Stimulated activated CD4-positive, alpha-beta T cell treated with anti-CD3 and anti-CD28 coated beads, Interleukin-15, amount 100 ng/mL, for 1 hour (primary cell): ENCODE measurements at places on chromosomes 4 and X.

- no peak for DNase-seq
Measured at GRCh38 chr4:95571577-95571976, 22.8 kb upstream of the UNC5C start.

- no peak for DNase-seq
Measured at GRCh38 chrX:103413705-103414387, 37.5 kb downstream of the BEX3 start.

GRCh38 chrX:72102760-72103159 is 29.0 kb downstream of the RTL5 start:
- DNase-seq = no peak

DNA sequence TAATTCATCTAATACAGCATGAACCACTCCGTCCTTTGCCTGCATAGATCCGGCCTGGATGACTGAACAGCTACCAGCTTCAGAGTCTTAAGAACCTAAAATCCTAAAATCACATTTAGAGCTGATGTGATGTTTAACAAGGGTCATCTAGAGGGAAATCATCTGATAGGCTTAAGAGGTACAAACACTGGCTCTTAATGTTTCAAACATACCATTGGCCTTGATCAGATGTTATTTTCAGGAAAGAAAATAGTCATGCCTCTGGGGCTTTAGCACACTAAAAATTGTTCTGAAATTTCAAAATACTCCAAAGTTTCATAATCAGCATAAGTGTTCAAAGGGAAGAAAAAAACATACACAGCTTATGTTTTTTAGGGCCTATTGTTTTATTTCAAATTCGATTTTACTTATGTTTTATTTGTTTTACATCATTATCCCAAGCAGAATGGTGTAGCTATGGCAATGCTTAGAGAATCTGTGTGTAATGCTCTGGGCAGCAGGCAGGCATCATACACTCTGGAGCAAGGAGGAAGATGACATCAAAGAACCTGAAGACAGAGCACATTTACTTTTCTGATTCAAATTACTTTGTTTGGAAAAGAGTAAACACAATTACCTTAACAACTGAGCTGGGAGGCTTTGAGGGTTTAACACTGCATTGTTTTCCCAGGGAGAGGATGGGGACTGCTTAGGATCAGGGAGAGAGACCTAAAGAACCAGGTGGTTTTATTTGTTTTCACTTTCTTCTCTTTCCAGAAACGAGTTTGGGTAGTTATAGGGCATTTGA is 25.3 kb upstream of the LEF1 start:
- no peak for DNase-seq

- DNase-seq = no peak
Measured at GRCh38 chr4:63459329-63459728, 949.9 kb downstream of the TECRL start.

- DNase-seq = no peak
Measured at GRCh38 chr4:86818841-86819240, 30.3 kb downstream of the SLC10A6 start.

GRCh38 chrX:24131476-24131875 is 18.1 kb upstream of the ZFX start:
- DNase-seq = no peak

DNA sequence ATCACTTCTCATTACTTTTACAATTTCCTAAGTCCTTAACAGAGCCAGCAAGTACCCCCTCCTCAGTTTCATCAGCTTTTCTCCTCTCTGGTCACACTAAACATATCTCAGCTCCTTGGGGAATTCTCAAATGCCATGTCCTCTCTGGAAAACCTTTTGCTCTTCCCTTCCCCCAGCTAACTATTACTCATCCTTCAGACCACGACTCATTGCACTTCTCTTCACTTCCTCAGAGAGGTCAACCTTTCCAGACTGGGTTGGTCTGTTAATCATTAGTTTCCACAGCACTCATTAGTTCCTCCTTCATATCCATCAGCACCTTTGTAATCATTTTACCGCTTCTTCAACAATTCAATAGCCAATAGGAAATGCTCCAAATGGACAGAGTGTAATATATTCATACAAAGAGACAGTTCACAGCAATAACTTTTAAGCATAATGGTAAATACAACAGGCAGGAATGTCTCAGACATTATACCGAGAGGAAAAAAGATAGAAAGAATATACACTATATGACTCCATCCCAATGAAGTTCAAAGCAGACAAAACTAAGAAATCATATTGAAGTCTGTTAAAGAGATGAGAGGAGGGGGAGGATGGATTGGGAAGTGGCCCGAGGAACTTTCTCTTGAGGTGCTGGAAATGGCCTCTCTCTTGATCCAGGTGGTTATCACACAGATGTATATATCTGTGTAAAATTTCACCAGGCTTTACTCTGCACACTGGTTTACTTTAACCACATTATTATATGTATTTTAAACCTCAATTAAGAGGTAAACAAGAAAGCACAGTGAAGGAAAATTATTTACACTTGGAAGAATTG is 39.6 kb downstream of the DDX60L start:
- no peak for DNase-seq

DNA sequence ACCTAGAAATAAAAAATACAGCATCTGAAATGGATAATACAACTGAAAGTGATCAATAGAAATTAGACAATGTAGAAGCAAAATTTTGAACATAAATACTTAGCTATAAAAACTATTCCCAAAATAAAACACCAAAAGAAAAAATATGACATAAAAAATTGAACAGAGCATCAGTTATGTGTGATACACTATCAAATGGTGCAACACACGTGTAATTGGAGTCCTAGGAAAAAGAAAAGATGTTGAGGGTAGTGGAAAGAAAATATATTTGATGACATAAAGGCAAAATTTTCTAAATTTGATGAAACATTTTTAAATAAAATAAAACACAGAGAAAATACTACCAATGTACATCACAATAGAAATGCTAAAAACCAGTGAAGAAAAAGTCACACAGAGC is 63.1 kb downstream of the NPY2R start:
- DNase-seq = no peak

DNA sequence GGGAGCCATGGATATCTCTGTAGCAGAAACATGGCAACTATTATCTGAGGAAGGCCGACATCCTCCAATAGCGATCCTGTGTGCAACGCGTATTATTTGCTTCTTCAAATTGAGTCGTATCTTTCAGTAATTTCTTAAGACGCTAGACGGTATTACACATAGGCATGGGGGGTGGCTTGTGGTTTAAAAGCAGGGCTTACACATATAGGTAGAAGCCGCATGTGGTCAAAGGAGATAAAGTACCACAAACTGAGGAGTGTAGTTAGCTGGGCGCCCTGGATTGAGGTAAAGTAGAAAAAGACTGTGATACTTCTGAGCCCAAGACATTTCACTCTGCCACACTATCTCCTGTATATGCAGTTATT is 94.6 kb downstream of the SORBS2 start:
- no peak for DNase-seq

GRCh38 chr4:40466789-40467188 is 131.7 kb downstream of the CHRNA9 start:
- DNase-seq = no peak

DNA sequence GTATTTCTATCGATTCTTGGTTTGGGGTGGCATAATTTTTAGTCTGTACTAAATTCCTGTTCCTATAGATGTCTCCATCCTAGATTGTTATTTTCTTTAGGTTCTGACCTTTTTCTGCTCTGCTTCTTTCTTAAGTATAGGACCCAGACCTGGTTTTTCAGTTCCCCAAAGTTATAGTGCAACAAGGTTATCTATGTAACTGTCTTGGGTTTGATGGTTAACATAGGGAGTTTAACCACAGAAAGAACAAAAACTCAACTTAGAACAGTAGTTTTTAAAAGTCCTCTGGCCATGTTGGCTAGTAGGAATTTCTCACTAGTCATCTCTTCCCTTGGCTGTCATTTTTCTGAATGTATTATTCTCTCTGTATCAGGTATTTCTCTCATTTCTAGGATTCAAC is 38.8 kb upstream of the MAD2L1 start:
- no peak for DNase-seq

- DNase-seq = no peak
Measured at GRCh38 chrX:69387567-69388487, 116.3 kb upstream of the NALF2 start.

DNA sequence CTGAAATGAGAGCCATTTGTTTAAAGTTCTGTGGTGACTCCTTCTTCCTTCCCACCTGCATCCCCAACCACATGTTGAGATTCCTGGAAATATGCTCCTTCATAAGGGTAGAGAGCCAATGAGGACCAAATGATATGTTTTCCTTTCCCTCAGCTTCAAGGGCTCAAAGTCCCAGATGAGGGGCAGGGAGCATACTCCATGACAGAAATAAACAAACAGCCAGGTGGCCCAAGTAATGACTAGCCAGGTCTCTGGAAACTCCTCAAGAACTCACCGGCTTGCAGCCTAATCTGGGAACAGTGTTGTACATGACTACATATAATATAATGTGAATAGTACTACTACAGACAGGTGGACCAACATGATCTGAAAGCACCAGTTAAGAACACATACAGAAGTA is 392.3 kb downstream of the PACRGL start:
- DNase-seq = no peak

DNA sequence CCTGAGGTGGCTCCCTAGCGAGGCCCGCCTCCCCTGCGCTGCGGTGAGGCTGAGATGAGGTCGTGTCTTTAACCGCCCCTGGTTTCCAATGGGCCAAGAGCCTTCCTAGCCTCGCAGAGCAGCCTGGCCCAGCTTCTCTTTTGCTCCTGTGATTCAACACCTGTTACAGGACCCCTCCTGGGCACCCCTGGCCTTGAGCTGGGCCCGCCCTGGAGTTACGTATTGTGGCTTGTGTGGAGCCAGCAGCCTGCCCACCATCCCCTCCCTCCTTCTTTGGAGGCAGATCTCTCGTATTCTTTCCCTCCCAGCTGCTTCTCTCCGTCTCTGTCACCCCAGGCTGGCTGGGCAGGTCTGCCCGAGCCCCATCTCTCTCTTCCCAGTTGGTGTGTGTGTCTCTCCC is 19.3 kb upstream of the UBA1 start:
- no peak for DNase-seq

- no peak for DNase-seq
Measured at GRCh38 chr4:99654361-99654761, 3.3 kb downstream of the C4orf54 start.

GRCh38 chr4:75584067-75584466 is 28.2 kb downstream of the ODAPH start:
- no peak for DNase-seq

DNA sequence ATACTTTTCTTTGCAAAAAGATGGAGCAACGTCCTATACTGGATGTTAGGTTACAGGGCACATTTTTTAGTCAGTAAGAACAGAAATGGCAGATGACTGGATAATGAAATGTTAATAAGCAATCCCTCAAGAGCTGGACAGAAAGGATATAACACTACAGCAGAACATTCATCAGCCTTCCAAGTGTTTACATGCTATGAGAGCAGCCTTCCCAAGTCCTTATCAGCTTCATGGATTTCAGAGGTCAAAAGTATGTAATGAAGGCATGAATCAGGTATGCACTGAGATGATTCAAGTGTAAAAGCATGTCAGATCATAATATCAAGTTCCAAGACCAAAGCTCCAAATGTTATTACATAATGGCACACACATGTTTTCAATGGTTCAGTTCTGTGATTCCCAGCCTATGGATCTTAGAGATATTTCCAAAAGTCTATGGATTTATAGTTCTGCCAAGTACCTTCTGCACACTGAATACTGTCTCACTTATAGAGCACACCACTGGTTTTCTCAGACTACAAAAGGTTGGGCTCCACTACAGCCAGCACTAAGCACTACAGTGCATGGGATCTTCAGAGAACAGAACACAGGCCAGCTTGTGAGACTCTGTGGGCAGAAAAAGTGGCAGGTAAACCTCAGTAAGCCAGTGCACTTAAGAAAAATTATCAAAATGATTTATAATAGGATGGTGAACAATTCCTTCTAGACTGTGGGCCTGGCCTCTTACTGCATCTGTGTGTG is 49.2 kb downstream of the GPC4 start:
- DNase-seq = no peak

GRCh38 chr4:81808011-81808672 is 336.4 kb upstream of the RASGEF1B start:
- DNase-seq = no peak

DNA sequence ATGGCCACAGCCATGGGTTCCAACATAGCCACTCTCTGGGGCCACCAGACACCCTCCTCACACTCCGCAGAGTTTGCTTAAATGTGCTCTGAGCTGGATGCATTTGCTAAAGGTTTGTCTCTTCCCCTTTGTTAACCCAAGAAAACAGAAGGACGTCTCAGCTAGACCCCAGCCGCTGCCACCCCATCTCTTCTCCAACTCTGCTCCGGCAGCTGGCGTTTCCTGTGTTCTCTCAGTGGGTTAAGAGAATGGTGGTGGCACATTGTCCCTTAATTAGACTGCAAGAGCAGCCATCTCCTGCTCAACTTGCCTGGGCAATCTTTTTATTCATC is 43.7 kb upstream of the FAM9C start:
- DNase-seq = no peak

DNA sequence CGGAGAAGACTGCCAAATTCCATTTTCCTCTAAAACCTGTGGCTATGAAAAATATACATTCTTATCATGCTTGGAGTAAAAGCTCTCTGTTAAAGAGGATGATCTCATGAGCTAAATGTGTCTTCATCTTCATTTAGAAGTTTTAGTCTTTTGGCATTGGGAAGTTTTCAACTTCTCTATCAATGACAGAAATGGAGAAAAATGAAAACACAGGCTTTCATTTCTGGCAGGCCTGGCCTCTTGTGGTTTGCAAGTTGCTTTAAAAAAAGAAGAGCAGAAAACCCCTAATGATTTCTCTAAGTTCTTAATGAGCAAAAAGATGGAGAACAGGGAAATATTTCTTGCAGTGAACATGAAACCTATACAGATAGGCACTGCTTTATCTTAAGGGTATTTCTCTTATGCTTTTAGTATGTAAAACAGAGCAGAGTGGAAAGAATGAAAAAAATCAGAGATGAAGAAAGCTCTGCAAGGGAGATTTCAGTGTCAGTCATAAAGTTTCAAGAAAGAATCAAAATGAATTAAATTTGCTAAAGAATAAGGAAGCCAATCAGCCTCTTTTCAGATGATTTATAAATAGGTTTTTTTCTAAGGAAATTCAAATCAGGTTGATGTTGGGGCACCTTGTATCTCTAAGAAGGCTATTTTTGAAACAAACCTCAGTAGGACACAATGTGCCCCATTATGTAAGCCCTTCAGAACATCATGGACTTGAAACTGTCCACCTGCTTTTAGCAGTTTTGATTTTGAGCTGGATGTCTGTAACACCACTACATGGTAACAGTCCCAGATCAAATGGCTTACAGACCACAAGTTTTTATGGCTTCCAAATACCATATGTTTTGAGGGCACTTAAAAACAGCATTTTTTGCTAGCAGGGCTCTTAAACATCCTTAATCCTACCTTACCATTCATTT is 225.0 kb downstream of the GRIA3 start:
- no peak for DNase-seq

GRCh38 chr4:41369680-41370079 is 113.0 kb downstream of the UCHL1 start:
- DNase-seq = no peak

- DNase-seq = no peak
Measured at GRCh38 chr4:1467581-1468458, 61.6 kb upstream of the NKX1-1 start.

DNA sequence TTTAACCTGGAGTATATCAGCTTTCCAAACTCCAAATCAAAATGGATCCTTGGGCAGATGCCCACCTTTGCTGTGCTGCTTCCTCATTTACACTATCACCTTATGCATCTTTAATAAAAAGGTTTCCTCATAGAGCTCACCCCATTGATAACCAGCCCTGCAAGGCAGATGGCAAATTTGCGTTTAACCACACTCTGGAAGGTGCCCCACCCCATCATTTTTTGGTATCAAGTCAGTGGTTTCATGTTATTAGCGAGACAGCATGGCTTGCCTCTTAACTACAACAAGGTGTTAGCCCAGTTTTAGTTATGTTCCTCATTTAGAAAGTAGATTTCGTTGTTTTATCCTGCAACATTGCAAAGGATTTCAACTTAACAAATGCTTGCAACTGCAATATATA is 214.0 kb upstream of the WDFY3 start:
- DNase-seq = no peak
